ENCODE measurements at places on chromosomes 13 and 19.
A peak's percentile ranks its signal among the peaks of the same experiment; 100 is the strongest.

DNA sequence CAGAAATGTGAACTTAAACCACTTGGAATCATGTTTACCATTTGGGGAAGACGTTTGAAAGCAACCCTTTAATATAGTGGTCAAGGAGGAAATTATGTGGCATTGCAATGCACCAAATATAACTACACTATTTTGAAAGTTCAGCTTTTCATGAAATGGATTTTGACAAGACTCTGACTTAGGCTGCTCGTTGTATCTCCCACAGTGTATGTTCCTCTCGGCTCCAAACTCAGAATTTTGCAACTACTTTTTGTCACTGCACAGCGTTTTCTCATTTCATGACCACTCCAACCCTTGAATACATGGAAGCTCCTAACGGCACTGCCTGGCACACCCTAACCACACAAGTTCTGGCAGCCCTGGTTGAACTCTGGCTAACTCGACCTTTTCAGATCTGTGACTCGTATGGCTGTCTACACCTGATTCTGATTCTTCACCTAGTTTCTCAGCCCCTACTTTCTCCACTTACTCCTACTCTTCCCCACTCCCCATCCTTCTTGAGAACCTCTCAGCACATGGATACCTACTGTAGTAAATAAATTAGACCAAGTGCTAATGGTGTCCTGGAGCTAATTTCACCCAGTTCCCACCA lies 7.0 kb upstream of the POMP start:
- no peak for DNase-seq

- no peak for DNase-seq
These were observed 617.0 kb downstream of the SLITRK1 start for GRCh38 chr13:83265279-83265678.

- no peak for DNase-seq
These were observed 2.4 kb downstream of the PDX1 start for GRCh38 chr13:27921961-27922882.

DNA sequence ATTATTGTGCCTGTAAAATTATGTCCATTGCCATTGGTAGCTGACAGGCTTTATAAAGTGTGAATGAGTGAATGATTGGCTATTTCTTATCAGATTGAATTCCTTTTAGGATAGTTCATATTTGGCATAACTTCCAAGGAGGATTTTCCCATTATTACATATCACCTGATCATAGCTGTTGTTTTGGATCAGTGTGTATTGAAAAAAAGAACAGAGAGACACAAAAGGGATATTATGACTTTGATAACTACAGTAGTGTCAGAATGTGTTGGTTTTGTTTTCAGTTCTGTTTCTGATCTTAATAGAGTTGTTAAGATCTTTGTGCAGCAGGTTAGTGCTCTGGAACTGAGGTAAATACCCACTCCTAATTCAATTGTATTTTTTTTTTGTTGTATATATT lies 103.8 kb downstream of the LRCH1 start:
- DNase-seq = peak; percentile 54

DNA sequence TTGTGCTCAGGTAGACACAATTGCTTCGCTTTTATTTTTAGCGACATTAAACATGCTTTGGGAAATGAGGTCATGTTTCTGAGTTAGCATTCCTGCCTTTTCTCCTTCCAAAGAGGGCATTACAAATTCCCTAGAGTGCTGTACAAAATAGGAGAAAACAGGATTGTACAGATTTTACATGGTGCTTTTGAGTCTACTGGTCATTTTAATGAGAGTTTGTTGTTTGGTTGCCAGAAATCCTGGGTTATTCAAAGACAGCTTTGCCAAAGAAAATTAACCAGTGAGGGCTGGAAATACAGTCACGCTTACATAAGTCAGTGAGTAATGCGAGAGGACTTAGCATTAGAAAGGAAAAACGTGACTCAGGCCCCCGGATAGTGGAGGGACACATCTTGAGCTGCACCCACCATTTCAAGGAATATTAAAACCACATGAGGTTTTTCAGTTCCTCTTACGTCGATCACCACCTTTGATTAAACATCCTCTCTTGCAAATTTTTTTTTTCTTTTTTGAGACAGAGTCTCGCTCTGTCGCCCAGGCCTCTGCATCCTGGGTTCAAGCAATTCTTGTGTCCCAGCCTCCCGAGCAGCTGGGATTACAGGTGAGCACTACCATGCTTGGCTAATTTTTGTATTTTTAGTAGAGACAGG lies 55.4 kb downstream of the SACS start:
- DNase-seq = peak; percentile 79

GRCh38 chr19:33868076-33868735 lies 71.5 kb downstream of the KCTD15 start:
- no peak for DNase-seq

DNA sequence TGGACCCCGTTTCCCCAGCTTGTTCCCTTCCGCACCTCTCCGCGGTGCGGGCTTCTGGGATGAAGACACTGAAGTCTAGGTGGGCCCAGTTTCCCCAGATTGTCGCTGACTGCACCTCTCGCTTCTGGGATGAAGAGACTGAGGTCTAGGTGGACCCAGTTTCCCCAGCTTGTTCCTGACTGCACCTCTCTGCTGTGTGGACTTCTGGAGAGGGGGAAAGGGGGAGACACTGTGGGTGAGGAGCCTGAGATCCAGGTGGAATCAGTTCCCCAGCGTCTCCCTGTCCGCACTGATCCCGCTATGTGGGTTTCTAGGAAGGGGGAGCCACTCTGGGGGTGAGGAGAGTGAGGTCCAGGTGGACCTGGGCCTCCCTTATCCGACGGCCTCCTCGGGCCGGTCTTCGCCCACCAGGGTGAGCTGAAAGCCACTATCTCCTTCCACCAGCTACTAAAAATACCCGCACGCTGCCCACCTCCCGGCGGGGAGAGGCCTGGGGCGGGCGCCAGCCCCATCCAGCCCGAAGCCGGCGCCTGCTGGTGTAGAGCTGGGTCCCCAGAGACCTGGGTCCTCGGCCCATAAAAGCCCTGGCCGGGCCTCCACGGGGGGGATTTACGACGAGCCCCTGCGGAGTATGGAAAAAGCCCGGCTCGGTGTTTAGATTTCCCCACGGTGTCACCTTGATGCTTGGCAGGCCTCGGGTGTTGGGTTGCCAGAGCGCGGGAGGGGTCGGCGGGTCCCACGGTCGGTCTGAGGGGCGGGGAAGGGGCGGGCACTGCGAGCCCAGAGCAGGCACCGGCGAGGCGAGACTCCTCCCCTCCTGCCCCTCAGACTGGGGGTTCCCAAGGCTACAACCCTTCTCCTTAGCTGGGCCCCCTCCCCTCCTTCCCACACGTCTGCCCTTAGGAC lies 10.6 kb downstream of the FUT6 start:
- peak; percentile 43 for DNase-seq

DNA sequence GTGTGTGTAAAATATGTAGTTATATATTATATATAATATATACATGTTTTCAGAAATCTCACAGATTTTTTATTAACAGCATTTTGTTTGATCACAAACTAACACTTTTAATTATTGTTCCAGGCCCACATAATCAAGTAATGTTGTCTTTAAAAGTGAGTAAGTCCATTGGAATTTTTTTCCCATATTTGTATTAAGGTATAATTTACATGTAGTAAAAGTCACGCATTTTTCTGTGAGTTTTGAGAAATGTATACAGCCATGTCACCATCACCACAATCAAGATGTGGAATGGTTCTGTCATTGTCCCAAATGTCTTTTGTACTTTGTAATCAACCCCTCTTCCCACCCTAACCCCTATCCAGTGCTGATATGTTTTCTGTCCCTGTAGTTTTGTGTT lies 120.0 kb upstream of the RFC3 start:
- DNase-seq = no peak

DNA sequence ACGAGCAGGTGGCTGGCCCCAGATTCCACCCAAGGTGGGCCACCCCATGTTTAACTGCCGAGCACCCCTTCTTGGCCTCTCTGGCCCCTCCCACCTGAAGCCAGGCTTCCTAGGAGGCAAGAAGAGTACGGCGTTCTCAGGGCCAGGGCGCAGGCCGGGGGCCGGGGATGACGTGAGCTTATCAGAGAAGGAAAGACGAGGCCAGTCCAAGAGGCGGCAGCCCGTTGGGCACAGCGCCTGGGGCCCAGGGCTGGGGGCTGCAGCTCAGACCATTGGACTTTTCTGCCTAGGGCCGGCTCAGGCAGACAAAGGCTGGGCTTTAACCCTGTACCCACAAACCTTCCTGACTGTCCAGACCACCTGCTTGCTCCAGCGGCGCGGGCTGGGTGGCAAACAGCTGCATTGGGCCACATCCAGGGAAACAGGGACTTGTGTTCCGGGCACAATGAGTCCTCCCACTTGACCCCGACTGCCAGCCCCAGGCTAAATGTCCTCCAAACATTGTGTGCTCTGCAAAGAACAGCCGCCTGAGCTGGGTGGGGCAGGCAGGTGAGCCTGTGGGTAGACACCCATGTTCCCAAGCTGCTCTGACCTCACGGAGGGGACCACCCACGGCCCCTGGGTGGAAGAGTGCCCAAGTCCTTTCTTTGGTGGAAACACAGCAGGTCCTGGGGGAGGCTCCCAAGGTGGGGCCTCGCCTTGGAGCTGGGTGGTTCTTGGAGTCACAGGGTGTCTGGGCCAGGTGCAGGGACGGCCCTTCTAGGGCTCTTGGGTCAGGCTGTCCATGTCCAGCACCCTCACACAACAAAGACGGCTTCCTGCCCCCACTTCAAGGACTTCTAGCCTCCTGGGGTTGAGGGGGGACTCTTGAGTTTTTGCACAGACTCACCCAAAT lies 21.9 kb downstream of the COMP start:
- DNase-seq = no peak

DNA sequence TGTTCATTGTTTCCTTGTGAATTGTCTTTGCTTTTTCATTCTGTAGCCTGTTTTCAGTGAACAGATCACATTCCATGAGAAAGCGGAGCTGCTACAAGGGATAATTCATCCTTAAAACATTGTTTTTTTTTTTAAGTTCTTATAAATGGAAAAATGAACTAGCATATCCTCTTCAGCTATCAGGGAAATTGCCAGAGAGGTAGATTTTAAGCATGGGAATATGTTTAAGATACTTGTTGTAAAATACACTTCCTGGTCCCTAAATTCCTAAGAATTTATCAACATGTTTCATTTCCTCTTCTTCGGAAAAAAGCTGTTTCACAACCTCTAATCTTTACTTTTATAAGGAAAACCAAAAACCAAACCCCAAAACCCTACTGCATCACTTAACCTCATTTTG lies 238.0 kb downstream of the POSTN start:
- no peak for DNase-seq

- DNase-seq = peak; percentile 59
These were observed 440.4 kb downstream of the FGF9 start for GRCh38 chr13:22111152-22111783.

GRCh38 chr13:27446986-27447583 lies 3.3 kb downstream of the MTIF3 start:
- DNase-seq = peak; percentile 40

- DNase-seq = no peak
These were observed 10.3 kb downstream of the NEK5 start for GRCh38 chr13:52118595-52118994.

GRCh38 chr19:277581-278165 lies 13.5 kb downstream of the PLPP2 start:
- no peak for DNase-seq

- DNase-seq = no peak
These were observed 624 bp downstream of the PSENEN start for GRCh38 chr19:35746087-35746462.

DNA sequence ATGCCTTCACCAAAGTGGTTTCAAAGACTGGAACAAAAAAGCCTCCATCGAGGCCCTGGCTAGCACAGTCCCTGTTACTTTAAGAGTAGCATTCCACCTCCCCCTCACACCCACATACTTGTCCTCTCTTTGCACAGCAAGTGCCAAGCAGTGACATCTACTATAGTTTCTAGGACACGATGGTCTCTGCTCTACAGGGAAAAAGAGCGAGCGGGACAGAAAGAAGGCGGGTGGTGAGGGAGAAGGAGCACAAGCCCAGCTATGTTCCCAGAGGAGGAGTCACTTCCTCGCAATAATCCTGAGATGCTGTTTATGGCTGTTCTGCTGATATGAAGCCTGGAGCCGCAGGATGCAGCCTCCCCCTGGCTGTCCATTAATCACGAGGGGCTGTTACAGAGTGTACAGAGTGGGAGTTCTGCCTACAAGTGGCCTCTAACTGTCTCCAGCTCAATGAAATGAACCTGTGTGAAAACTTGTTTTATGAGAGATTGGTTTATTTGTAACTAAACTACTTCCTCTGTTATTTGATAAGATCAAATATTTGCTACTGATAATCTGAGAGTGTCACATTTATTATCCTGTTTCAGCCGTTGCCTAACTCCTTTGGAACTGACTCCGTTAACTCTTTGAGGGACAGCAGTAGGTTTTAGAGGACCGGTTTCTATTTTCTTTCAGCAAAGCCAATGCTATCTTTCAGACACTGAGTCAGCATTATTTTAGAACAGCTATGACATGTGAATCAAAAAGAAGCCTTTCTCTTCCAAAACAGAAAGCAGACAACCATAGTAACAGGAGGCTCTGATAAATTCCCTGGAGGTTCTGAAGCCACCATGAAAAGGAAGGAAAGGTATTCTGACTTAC lies 208.0 kb downstream of the SPRY2 start:
- DNase-seq = no peak

DNA sequence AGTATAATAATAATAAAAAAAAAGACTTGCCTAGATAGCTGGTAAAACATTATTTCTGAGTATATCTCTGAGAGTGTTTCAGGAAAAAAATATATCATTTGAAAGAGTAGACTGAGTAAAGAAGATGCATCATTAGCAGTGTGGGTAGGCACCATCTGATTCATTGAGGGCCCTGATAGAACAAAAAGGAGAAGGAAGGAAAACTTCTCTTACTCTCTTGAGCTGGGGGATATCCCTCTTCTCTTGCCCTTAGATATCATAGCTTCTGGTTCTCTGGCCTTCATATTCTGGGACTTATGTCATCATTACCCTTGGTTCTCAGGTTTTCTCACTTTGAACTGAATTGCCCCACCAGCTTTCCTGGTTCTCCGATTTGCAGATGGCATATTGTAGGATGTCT lies 177.6 kb upstream of the EDNRB start:
- no peak for DNase-seq

GRCh38 chr13:48156466-48156865 lies 61.6 kb upstream of the MED4 start:
- DNase-seq = peak; percentile 46

- DNase-seq = peak; percentile 6
These were observed 61.4 kb upstream of the SLITRK1 start for GRCh38 chr13:83943530-83944279.

DNA sequence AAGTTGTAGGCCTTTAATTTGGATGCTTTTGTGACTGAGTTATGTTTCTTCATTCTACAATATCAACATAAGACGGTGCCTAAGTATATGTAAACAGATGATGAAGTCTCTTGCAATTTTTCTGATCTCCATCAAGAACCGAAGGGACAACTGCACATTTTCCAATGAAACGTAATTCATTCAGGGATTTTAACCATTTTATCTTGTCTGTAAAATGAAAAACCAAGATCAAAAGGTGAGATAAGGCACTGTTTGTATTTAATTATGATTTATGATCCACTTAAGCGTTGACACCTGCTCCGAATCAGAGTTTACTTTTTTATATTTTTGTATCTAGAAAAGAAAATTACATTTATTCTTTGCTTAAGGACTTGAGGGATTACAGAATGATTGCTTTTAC lies 556.8 kb upstream of the ARGLU1 start:
- no peak for DNase-seq

Measured in GM12865 (cell line).